ENCODE measurements at places on chromosomes 5 and 9.

- no peak for DNase-seq
Observed at GRCh38 chr9:99109522-99109921, 4.6 kb downstream of the TGFBR1 start.

DNA sequence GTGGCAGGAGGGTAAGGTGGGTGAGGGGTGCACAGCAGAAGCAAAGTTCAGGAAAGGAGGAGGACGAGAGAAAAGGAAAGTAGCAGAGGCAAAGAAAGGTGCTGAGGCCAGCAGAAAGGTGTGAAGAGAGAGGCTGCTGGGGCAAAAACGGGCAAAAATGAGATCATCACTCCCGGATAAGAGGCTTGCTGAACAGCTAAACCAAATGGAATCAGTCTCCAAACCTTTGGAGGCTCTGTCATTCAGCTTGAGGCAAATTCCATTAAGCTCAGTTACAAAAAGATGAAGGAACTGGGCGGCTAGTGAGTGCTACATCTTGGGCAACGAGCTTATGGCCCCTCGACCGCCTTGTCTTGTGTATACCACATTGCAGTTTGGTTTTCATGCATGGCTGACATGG, 136.4 kb downstream of the FSTL4 start:
- no peak for DNase-seq

DNA sequence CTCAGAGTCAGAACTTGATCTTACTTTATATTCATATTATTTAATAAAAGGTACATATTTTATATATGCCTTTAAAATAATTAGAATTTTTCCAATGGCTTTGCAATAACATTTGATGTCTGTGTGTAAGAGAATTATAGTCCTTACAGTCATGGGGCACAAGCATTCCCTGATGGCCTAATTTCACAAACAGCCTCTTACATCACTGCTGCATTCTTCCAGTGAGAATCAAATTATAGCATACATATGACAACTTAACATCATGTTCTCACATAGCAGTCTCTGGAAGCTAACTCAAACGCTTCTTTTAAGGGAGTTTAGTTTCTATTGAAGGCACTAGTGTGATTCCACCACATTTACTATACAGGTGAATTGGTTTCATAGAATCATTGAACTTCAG, 15.3 kb upstream of the PRUNE2 start:
- DNase-seq, result no peak

- DNase-seq, result no peak
Observed at GRCh38 chr5:111211341-111211740, 12.8 kb upstream of the CAMK4 start.

Data from CD8-positive, alpha-beta memory T cell (primary cell).